ENCODE measurements at places on chromosomes 7 and 10. TPM values are rescaled to one million over a fixed set of nuclear protein-coding genes. Genes with fewer than 3 reads are reported as not detected.

DNA sequence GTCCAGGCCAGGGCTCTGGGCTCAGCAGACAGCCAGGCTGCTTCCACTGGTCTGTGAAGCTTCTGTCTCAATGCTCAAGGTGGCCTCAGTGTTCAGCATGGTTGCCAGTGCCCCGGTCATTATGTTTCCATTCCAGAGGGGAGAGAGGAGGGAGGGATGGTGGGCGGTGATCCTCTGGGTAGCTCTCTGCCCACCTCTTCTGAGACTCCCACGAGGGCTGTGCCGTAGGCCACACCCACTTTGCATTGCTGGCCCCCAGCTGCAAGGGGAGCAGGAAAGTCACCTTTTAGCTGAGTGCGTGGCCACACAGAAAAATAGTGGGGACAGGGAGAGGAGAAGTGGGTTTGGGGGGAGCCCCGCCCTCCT is 42.5 kb downstream of the FOXK1 start:
- no peaks in the 10 kb centered on the region for H3K27me3 ChIP-seq
- peaks cover 49% of the 10 kb centered on the region for H3K4me1 ChIP-seq
- H3K27ac ChIP-seq, result peak overlapping the region; percentile 96
- peaks cover 11% of the 10 kb centered on the region for H3K36me3 ChIP-seq
- peak overlapping the region; percentile 92 for H3K4me3 ChIP-seq

- peak; percentile 5 for DNase-seq
- H3K27me3 ChIP-seq, result no peaks in the 10 kb centered on the region
- no peak overlapping the region for H3K27ac ChIP-seq
- peaks cover 7% of the 10 kb centered on the region for H3K4me1 ChIP-seq
These were observed 110.9 kb downstream of the ADCY1 start for GRCh38 chr7:45684910-45685618.

DNA sequence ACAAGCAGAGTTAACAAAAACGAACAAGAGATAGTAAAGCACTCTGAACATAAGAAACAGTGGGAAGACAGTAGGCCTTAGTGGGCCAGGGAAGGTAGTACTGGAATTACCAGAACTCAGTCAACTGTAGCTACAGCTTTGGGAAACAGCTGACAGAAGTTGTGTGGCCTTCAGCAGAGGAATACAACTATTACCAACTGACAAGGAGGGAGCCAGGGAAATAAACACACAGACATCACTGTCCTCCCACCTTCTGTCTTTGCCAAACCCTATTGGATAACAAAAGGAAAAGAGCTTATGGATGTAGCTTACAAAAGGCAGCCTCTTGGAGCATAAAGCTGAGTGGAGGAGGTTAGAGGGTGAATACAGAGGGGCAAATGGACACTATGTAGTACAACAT is 15.4 kb downstream of the MICU1 start:
- no peaks in the 10 kb centered on the region for H3K27me3 ChIP-seq
- H3K4me1 ChIP-seq, result peaks cover 6% of the 10 kb centered on the region

The UPK3BL2 gene
- total RNA-seq, result 24.1 TPM

- H3K4me1 ChIP-seq, result peaks cover 2% of the 10 kb centered on the region
- peaks cover 9% of the 10 kb centered on the region for H3K27me3 ChIP-seq
- H3K27ac ChIP-seq, result no peak overlapping the region
- no peaks in the 10 kb centered on the region for H3K36me3 ChIP-seq
These were observed 195.0 kb downstream of the AHR start for GRCh38 chr7:17493446-17493845.

DNA sequence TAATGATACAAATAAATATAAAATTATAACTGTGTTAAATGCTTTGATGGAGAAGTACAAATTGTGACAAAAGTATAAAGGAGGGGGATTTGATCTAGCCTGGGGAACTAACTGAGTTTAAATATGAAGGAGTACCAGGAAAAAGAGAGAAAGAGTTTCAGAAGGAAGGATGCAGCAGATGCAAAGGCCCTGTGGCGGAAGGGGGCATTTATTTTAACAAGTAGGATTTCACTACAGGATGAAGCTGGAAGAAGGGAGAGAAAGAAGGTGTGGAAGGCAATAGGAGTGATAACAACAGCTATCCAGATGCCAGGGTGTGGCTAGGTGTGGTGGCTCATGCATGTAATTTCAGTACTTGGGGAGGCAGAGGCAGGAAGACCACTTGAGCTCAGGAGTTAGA is 55.8 kb downstream of the AKR1B1 start:
- peaks cover 7% of the 10 kb centered on the region for H3K27me3 ChIP-seq
- no peak overlapping the region for H3K4me3 ChIP-seq
- no peaks in the 10 kb centered on the region for H3K36me3 ChIP-seq
- H3K27ac ChIP-seq, result no peak overlapping the region

DNA sequence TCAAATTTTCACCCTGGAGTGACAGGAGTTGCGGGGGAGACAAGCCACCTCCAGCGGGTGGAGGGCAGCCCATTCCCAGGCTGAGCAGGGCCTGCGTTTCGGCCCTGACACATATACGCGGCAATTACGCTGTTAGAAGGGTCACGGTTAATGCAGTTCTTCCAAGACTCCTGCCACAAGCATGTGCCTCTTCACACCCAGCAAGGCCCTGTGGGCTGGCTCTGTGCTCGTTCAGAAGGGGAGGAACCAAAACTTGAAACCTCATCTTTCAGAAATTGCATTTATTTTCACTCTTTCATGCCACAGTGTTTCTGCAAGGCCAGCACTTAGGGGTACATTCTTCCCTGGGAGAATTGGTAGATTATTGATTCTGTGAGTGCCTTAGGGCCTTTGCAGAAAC is 24.7 kb downstream of the LRMDA start:
- H3K36me3 ChIP-seq, result no peaks in the 10 kb centered on the region
- no peak for DNase-seq
- H3K4me1 ChIP-seq, result no peaks in the 10 kb centered on the region
- peaks cover 4% of the 10 kb centered on the region for H3K27me3 ChIP-seq
- H3K4me3 ChIP-seq, result no peak overlapping the region
- H3K27ac ChIP-seq, result no peak overlapping the region

The CELF2 gene
- 179 TPM for total RNA-seq

- no peak overlapping the region for H3K27ac ChIP-seq
- DNase-seq, result no peak
- H3K4me3 ChIP-seq, result no peak overlapping the region
- peaks cover 8% of the 10 kb centered on the region for H3K4me1 ChIP-seq
- peaks cover 25% of the 10 kb centered on the region for H3K36me3 ChIP-seq
These were observed 31.1 kb downstream of the NOD1 start for GRCh38 chr7:30447466-30447865.

The XRCC2 gene
- total RNA-seq, result 15.3 TPM

The CPED1 gene
- total RNA-seq, result not detected

DNA sequence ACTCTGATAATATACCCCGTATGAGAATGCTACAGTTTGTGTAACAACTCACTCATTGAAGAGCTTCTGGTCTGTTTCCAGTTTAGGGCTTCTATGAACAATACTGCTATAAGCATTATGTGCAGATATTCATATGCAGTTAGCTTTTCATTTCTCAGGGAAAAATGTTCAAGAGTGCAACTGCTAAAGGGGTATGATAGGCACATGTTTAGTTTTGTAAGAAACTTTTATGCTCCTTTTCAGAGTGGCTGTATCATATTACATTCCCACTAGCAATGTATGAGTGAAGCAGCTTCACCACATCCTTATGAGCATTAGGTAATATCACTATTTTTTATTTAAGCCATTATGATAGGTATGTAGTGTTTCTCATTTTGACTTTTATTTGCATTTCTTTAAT is 182.6 kb upstream of the CXCL12 start:
- H3K4me1 ChIP-seq, result no peaks in the 10 kb centered on the region
- H3K36me3 ChIP-seq, result no peaks in the 10 kb centered on the region
- no peak for DNase-seq
- no peak overlapping the region for H3K27ac ChIP-seq
- H3K27me3 ChIP-seq, result no peaks in the 10 kb centered on the region

GRCh38 chr10:125472010-125472607 is 210.9 kb downstream of the TEX36 start:
- H3K27ac ChIP-seq, result no peak overlapping the region
- H3K4me1 ChIP-seq, result no peaks in the 10 kb centered on the region
- no peak overlapping the region for H3K4me3 ChIP-seq
- DNase-seq, result no peak

- no peaks in the 10 kb centered on the region for H3K36me3 ChIP-seq
- H3K4me1 ChIP-seq, result no peaks in the 10 kb centered on the region
These were observed 165.9 kb downstream of the ABCA13 start for GRCh38 chr7:48337012-48337621.

- H3K4me3 ChIP-seq, result no peak overlapping the region
- DNase-seq, result no peak
- H3K27me3 ChIP-seq, result no peaks in the 10 kb centered on the region
- no peak overlapping the region for H3K27ac ChIP-seq
- no peaks in the 10 kb centered on the region for H3K36me3 ChIP-seq
These were observed 23.0 kb upstream of the EGFR start for GRCh38 chr7:54995610-54996363.

DNA sequence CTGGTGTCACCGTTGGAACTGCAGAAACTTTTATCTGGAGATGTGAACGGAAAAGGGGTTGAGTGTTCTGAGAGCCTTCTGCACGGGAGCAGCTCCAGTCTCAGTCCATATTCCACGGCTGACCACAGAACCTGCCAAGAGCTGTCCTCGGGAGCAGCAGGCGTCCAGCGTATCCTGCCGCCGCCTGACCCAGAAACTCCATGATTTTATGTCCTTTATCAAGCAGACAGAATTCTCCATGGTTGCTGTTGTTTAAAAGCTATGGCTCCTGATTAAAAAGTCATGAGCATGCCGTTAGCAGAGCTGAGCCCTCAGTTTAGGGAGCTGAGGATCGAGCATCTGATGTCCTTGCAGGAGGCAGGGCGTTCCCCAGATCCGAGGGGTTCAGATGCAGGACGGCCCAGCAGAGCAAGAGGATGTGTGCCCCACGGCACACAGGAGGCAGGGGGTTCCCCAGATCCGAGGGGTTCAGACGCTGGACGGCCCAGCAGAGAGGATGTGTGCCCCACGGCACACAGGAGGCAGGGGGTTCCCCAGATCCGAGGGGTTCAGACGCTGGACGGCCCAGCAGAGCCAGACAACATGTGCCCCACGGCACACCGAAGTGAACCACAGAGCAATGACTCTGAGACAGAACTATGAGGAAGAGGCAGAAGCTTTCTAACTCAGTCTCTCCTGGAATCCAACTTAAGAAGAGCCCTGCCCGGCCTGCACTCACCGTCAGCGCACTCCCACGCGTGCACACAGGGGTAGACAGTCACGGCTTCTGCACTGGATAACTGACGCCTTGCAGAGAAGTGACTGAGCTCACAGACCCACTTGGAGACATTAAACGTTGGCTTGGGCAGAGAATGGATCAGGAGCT is 96.4 kb downstream of the WDR37 start:
- H3K27me3 ChIP-seq, result peaks cover 7% of the 10 kb centered on the region
- H3K36me3 ChIP-seq, result no peaks in the 10 kb centered on the region
- H3K4me3 ChIP-seq, result no peak overlapping the region
- no peak for DNase-seq

GRCh38 chr10:101940916-101941315 is 97.3 kb upstream of the KCNIP2 start:
- no peaks in the 10 kb centered on the region for H3K4me1 ChIP-seq
- H3K4me3 ChIP-seq, result no peak overlapping the region
- H3K27me3 ChIP-seq, result no peaks in the 10 kb centered on the region
- peaks cover 20% of the 10 kb centered on the region for H3K36me3 ChIP-seq

The CTBP2 gene
- total RNA-seq, result 0.40 TPM

DNA sequence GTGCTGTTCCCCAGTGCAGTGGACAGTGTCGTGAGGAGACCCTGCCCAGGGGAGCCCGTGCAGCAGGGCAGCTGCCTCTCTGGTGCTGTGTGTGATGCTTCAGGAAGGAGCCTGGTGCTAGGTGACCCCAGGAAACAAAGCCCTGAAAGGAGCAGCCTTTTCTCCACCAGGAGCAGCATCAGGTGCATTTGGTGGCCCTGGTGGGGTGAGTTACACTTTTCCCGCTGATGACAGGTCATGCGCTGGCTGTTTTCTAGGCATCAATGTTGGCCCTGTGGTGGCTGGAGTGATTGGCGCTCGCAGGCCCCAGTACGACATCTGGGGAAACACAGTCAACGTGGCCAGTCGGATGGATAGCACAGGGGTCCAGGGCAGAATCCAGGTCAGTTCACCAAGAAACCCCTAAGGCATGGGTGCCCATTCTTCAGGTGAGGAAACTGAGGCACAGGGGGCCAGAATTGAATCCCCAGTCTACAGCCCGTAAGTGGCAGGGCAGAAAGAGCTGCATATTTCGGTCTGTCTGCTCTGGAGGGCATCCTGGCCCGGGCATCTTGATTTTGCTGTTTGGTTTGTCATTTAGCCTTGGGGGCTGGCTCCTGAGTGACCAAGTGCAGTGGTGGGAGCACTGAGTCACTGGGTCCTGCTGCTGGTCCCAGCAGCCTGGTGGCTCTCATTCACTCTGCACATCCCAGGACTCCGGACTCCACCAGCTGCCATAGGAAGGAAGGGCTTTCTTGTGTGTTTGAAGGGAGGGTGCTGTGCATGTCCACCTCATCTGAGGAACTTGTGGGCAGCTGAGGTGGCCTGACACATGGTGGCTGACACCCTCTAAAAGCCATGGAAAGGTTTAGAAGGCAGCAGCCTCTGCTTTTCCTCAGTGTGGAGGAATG is 136.3 kb downstream of the ADCY1 start:
- no peaks in the 10 kb centered on the region for H3K4me1 ChIP-seq
- no peaks in the 10 kb centered on the region for H3K36me3 ChIP-seq
- peaks cover 12% of the 10 kb centered on the region for H3K27me3 ChIP-seq
- H3K27ac ChIP-seq, result no peak overlapping the region
- no peak overlapping the region for H3K4me3 ChIP-seq
